ENCODE measurements at places on chromosomes 7 and 10.

DNA sequence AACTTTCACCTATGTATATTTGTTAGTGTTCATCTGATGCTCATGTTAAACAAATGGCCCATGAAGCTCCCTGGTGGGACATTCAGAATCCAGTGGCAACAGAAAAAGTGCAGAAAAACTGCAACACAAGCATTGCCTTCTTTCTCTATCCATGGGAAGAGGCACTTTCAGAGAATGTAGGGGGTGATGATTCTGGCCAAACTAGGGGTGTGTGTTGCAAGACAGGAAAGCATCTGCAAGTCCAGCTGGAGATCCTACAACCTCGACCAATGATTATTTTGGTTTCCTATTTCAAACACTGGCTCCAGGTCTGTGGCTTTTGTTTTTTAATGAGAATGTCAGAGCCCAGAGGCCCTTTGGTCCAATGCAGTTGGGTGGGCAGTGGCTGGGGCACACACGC is 198.7 kb downstream of the CXCL12 start:
- DNase-seq = no peak

DNA sequence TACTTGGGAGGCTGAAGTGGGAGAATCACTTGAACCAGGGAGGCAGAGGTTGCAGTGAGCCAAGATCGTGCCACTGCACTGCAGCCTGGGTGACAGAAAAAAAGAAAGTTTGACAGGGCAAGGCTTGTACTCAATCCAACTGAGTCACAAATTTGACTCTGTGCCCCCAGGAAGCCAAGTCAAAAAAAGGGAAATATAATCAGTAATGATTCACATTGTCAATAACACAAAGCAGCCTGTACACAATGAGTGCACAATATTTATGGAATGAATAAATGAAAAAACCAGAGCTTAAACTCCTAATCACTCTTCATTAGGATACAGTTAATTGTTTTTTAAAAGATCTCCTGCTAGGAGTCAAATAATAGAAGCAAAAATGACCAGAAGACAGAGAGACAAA is 6.4 kb downstream of the NAPEPLD start:
- DNase-seq = no peak

- DNase-seq = no peak
Measured at GRCh38 chr10:122323189-122323588, 51.3 kb upstream of the PLEKHA1 start.

- peak; percentile 59 for DNase-seq
Measured at GRCh38 chr7:158655931-158656441, 48.6 kb downstream of the NCAPG2 start.

DNA sequence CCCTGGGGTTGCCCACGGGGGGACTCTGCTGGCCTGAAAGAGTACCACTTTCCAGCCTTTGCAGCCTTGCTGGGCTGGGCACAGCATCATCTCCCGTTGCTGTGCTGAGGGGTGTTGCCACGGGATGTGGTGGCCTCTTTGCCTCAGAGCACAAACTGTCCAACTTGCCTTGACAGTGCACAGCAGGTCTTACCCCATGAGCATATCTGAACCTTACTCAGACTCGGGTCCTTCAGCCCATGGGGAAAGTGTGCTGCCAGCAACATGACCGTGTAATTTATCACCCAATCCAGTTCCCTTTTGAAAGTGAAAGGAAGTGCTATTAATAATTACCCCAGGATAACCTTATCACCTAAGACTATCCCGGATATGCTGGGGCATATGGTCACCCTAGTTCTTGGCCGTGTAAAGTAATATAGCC is 46.8 kb downstream of the TBXAS1 start:
- DNase-seq = peak; percentile 2

DNA sequence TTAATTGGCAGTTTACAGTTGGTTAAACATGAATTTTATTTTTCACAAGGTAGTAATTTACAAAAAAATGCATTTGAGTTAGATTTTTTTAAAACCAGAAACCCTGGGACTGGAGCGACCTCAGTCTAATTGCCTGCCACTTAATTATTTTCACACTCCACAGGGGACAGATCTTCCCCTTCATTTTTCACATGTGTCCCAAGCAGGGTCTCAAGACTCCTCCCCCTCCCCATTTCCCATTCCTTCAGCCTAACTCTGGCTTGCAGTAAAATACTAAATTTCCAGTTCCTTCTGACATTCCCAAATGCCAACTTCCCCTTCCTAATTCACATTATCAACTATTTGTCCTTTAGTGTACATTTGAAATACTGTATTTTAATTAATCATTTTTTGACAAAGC is 948 bp downstream of the ZNF138 start:
- DNase-seq = no peak

DNA sequence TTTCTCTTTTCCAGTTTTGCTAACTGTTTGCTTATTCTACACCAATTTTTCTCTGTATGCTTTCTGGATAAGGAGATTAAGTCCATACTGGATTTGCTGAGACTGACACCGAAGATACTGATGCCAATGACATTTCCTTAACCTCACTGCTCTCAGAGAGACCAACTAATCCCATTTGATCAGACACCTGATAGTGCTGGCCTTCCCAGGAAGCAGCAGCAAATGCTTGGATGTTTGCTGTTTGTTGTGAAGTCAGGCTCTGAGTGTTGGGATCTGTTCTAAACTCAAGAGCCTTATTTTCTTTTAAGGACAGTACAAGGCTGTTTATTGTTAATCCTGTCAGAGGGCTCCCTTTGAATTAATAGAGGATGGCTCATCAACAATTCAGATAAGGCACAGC is 143.3 kb downstream of the ANK3 start:
- no peak for DNase-seq

DNA sequence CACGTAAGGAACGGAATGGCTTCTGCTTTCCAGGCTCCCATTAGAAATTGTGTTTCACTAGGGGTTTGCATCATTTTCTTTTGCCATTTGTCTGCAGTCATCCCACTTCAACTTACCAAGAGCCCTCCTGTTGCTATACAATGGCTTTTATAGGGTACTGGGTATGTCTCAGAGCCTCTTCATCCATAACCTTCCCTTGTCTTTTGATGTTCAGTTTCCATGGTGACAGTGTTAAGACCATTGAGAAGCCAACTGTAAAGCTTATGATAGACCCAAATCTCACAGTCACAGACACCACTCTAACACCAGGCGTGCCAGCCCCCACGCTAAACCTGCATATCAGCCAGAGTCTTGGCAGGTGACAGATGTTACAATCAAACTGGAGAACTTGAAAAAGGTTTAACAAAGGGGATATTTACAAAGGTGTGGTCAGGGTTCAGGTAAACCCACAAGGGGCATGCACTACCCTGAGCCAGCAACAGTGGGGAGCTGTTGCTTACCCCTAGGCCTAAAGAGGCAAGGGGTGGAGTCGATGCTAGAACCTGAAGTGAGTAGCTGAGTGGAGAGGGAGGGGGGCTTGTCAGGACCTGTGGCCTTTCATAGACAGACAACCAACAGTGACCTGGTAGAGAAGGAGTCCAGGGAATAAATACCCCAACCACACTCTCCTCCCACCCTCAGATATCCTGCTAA is 53.2 kb upstream of the ABLIM1 start:
- DNase-seq = no peak

- DNase-seq = no peak
Measured at GRCh38 chr10:128174581-128175559, 48.6 kb upstream of the MKI67 start.

GRCh38 chr7:17405786-17406185 is 107.3 kb downstream of the AHR start:
- no peak for DNase-seq

GRCh38 chr7:975702-976473 is 539 bp upstream of the COX19 start:
- no peak for DNase-seq

DNA sequence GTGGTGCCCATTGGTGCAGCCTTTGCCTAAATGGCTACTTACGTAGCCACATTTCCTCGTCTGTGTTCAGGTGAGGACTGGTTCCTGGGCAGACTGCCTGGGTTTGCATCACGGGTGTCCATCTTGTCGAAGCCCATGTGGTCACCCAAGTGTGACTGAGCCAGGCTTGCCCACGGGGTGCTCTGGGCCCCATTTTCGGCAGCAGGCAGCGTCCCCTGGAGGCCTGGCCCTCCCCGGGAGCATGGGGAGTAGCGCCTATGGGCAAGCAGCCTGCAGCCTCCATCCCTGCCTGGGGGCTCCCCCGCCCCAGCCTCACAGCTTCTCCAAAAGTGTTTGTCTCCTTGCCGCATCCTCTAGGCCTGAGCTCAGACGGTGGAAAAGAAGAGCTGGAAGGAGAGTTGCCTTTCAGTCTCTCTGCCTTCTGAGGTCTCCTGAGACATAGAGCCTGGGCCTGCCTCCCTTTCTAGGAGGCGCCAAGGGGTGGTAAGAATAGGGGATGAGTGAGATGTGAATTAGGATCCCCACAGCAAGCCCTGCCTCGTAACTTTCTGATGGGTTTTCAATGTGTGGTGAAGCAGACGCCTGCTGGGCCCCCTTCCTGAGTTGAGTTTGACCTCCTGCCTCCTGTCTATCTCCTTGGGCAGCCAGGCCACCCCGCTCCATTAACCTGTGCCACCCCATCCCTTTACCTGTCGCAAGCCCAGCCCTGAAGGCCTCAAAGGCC is 42.7 kb downstream of the HTRA1 start:
- no peak for DNase-seq

- DNase-seq = no peak
Measured at GRCh38 chr10:11469575-11470391, 141.7 kb downstream of the USP6NL start.

GRCh38 chr10:44070282-44070681 is 314.6 kb downstream of the CXCL12 start:
- DNase-seq = no peak

- no peak for DNase-seq
Measured at GRCh38 chr10:19920075-19920726, 104.0 kb downstream of the PLXDC2 start.

GRCh38 chr7:95509199-95509598 is 23.5 kb downstream of the ASB4 start:
- DNase-seq = no peak

DNA sequence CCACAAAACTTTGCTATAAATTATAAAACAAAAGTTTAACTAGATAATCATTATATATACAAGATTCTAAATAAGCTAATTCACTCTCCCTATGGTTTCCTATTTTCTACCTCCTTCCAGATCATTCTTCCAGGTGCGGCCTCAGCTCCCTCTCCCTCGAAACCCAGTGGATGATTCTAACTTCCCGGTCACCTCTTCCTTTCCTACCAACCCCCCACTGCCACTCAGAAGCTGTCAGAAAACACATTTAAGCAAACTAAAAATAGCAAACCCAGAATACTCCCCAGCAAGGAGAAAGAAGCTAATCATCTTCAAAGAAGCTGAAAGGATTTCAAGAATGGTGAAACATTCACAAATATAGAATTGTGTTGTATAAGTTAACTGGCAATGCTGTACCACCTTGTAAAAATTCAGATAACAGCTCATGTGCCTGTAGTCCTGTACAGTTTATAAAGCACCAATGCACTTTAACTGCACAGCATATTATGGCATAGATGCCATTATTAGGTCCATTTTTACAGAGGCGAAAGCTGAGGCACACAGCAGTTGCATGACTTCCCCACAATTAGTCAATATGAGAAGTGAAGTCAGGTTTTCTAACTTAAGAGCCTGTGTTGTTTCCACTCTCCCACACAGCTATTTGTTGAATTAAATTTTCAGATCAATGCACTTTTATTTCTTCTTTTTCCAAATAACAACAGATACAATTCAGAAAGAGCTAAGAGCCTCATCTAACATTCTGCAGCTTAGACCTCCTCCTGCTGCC is 13.7 kb upstream of the DNTT start:
- no peak for DNase-seq

DNA sequence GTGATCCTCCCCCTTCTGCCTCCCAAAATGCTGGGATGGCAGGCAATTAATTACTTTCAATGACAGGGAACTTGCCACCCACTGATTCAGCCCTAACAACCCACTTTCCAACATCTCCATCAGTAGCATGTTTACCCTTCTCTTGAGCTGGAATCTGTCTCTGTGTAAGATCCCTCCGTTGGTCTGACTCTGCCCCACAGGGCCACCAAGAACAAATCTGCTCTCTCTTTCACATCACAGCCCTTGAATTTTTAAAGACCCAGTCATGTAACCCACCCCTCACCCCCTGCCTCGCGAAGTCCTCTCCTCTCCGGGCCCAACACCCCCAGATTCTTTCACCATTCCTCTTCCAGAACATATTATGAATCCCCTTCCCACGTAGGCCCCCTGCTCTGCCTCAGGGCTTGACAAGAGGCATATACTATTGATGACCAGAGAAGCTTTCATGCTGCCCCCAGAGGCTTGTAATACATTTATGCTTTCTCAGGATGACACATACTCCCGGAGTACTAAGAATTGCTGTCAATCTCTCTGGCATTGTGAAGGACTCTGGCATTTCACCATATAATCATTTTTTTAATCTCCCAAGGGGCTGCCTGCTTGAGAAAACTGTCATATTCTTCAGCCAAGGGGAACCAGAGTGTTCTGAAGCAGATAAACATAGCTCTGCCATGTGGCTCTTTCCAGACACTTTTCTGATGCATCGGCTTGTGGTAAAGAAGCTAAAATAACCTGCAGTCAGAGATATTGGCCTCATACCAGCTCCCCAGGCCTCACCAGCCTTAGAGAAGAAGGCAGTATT is 179.2 kb upstream of the AUTS2 start:
- no peak for DNase-seq

DNA sequence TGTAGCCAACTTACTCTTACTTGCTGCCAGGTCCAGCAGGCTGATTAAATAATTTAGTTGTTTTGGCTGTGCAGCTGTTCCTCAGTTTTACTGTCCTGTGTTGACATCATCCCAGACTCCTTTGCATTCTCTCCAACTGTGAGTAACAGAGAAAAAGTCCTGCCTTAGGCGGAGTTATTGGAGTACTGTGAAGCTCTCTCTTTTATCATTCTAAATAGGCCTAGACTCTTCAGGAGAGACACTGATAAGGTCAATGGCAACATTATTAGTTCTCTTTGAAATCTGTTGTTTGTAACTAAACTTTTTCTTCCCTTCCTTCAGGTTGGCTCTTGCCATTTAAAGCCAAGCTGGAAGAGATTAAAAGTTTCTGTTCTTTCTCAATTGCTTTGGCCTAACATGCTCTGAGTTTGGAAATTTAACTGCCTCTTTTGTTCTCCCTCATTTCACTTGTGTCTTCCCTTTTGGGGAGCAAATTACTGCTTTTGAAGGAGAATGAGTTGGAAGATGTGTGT is 215.7 kb upstream of the CSTF2T start:
- no peak for DNase-seq

GRCh38 chr10:107577221-107577620 is 412.7 kb upstream of the SORCS1 start:
- no peak for DNase-seq

DNA sequence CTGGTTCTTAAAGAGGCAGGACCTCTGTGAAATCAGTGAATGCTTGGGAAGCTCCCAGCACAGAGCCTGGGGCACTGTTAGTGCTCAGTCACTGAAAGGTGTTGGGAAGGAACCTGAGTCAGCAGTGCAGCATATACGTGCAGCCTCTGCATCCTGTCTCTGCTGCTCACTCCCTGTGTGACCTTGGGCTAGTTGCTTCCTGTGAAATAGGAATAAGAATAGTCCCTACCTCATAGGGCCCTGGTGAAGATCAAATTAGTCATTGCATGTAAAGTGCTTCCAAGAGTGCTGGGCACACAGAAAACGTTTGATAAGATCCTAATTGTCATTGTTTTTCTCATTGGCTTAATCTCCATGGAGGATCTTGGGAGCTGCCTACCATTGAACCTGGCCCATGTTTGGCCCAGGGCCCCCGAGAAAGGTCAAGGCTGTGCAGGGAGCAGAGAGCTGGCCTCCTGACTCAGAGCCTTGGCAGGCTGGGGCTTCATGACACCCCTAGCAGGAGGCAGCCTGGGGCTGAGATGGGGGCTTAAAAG is 73.3 kb upstream of the COL13A1 start:
- no peak for DNase-seq

GRCh38 chr7:79668292-79668691 is 214.8 kb upstream of the MAGI2 start:
- DNase-seq = no peak

- DNase-seq = no peak
Measured at GRCh38 chr10:50946991-50947781, 61.8 kb upstream of the A1CF start.

All from GM18507 (cell line).